ENCODE measurements at places on chromosomes 7 and 10.

GRCh38 chr10:74586088-74586585 is 240.3 kb upstream of the KAT6B start:
- no peak for DNase-seq

DNA sequence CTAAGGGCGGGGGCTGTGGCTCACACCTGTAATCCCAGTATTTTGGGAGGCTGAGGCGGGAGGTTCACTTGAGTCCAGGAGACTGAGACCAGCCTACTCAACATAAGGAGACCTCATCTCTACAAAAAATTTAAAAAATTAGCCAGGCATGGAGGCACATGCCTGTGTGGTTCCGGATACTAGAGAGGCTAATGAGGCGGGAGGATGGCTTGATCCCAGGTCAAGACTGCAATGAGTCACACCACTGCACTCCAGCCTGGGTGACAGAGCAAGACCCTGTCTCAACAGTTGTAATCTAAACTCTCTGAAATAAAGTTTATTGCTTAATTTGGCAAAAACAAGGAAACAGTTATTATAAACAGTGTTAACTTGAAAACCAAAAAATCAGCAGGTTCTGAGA is 123.3 kb downstream of the USP6NL start:
- no peak for DNase-seq

- DNase-seq: no peak
Observed at GRCh38 chr7:21616796-21617436, 74.1 kb downstream of the DNAH11 start.

- no peak for DNase-seq
Observed at GRCh38 chr10:70494966-70495365, 16.4 kb downstream of the PALD1 start.

GRCh38 chr10:25505466-25505865 is 330.7 kb downstream of the GPR158 start:
- no peak for DNase-seq

GRCh38 chr7:108097703-108098102 is 32.5 kb downstream of the LAMB4 start:
- no peak for DNase-seq

- no peak for DNase-seq
Observed at GRCh38 chr7:55304018-55304762, 60.9 kb upstream of the LANCL2 start.

DNA sequence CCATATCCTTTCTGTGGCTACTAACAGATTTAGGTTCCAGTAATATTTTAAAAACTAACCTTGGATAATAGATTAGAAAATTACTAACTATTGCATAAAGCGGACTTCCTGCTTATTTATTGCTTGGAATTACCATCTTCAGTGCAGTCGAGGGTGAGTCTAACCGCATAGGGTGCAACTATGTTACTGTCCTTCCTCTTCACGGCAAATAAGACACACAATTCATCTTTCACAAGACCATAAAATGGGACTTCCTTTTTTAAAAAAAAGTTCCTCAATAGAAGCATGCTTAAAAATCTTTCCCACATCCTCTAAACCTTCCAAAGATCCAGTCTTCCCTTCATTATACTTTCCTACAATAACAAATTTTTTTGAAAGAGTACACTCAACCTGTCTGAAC is 2.1 kb downstream of the SLC25A40 start:
- DNase-seq: no peak

GRCh38 chr7:39621784-39622411 is 1.5 kb upstream of the RALA start:
- DNase-seq: no peak

DNA sequence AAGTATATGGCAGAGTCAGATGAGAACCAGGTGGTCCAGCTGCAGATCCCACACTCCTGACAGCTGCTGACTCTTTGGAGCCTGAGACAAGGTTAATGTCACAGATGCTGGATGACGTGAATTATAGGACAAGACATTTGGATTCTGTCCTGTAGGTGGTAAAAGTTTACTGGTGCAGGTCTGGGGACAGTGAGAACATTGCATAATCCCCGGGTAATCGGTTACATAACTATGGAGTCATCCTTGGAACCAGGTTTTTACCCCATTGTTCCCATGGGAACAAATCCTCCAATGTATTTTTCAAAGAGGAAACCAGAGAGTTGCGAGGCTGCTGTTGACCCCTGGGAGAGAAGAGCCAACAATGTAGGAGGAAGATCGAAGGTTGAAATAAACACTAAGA is 27.5 kb upstream of the ZCCHC24 start:
- DNase-seq: no peak

DNA sequence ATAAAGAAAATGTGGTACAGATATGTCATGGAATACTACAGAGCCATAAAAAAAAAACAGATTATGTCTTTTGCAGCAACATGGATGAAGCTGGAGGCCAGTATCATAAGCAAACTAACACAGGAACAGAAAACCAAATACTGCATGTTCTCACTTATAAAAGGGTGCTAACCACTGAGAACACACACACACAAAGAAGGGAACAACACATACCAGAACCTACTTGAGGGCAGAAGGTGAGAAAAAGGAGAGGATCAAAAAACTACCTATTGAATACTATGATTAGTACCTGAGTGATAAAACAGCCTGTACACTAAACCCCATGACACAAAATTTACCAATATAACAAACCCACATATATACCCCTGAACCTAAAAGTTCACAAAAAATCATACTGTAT is 144.6 kb downstream of the TPK1 start:
- DNase-seq: no peak

GRCh38 chr10:89238956-89239644 is 12.5 kb downstream of the LIPA start:
- DNase-seq: no peak

DNA sequence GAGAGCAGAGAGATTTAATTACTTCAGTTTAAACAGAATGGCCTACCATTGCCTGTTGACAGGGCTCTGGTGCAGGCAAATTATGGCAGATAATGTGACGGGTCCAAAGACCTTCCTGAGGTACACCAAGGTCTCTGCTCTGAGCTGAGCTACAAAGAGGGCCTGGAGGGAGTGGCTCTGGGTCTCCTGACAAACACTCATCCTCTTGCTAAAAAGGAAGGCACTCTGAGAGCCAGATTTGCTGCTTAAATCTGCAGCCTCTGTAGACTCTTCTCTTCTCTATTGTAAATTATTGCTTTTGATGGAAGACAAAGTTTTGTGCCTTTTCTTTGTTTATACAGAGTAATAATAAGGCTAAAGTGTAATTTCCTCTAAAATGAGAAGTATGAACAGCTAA is 529.5 kb upstream of the FZD8 start:
- DNase-seq: no peak

- no peak for DNase-seq
Observed at GRCh38 chr10:76632767-76633051, 1004.9 kb downstream of the KCNMA1 start.

- no peak for DNase-seq
Observed at GRCh38 chr7:95662987-95663386, 66.7 kb upstream of the PDK4 start.

GRCh38 chr10:7389844-7390243 is 21.0 kb downstream of the SFMBT2 start:
- no peak for DNase-seq

- DNase-seq: no peak
Observed at GRCh38 chr7:109235316-109235715, 665.6 kb downstream of the DNAJB9 start.

DNA sequence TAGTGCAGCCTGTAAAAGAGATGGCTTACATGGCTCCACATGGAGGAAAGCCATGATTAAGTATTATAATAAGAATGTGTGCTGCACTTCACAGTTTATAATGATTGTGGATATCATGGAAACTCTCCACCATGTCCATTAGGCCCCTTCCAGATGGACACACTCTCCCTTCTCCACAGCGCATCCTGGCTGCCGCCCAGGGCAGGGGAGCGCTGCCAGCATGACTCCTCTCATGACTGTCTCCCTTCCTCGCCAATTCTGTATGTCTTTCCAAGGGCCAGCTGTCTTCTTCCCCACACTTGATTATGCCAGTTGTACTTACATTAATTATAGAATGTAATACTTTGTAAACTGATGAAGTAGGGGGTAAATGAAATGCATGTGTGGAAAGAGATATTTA is 259.3 kb upstream of the TMEM72 start:
- no peak for DNase-seq

GRCh38 chr10:12717981-12718707 is 283.4 kb downstream of the CCDC3 start:
- no peak for DNase-seq

DNA sequence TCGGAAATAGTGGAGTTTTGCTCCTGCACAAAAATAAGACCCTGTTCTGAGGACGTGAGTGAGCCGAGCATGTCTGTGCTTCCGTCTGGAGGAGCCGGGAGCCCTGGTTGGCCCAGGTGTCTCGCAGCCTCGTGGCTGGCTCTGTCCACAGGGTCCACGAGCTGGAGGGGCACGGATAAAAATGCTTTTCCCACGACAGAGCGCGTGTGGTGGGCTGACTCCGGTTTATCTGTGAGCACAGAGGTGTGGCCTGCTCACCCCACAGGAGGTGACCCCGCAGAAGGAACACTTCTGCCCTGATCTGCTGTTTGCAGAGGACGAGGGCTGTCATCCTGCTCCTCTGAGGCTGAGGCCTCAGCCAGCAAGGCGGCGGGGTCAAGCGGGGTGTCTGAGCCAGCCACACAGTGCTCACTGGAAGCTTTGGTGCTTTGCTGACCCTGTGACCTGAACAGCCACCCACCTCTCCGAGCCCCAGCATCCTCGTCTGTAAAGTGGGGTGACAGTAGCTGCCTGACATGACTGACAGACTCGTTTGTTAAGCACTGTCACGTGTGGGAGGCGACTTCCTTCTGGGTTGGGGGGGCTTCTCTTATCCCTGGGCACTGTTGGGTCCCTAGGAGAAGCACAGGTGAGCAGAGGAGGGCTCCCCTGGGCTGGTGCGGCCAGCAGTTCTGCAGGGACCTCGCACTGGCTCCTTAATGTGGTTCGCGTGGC is 162.5 kb downstream of the DNAJB6 start:
- DNase-seq: no peak

DNA sequence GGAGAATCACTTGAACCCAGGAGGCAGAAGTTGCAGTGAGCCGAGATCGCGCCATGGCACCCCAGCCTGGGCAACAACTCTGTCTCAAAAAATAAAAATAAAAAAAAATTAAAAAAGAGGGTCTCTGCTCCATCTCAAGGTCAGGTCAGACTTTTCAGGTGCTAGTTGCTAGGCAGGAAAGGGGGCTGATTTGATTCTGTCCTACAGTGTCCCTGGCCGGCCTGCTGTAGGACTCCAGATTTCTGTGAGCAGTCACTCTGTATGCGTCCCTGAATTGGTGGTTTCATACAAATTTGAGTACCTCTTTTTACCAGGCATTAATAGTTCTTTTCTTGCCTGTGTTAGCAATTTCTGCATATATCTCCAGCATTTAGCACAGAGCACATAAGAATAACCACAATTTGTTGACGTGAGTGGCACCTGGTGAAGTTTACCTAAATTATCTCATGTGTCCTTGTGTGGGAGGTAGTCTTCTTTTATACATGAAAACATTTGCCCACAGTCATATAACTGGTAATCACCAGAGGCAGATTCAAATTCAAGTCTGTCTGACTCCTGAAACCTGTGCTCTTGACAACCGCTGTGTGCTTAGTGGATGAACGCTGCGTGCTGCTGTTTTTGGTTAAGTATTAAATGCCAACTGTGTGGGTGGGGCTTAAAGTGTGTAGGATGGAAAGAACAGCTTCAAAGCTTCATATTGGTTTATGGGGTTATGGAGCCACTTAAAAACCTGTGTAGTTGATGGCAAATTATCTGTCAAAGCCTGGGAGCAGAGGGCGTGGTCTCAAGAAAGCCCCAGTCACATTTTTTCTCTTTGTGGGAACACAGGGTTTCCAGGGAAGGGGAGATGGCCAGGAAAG is 3.2 kb upstream of the ZNF775 start:
- DNase-seq: no peak

- no peak for DNase-seq
Observed at GRCh38 chr10:116254422-116255155, 18.4 kb downstream of the GFRA1 start.
